ENCODE measurements at places on chromosomes 13 and 19. TPM values are rescaled to one million over a fixed set of nuclear protein-coding genes. Genes with fewer than 3 reads are reported as not detected.

DNA sequence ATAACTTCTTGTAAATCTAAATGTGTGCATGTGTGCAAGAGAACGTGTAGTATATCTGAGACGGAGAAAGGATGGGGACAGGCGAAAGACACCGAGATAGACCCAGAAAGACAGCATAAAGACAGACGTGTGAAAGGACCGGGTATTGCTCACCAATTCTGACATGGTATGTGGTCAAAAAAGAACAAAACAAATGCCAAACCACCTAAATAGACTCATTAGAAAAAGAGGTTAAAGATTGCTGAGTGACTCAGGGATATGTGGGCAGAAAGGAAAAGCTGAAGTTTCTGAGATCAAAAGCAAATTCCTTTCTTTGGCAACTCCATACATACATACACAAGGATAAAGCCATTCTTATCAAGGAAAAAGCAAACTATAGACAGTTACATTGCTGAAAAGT, 179.7 kb upstream of the TSC22D1 start:
- no peak for DNase-seq

DNA sequence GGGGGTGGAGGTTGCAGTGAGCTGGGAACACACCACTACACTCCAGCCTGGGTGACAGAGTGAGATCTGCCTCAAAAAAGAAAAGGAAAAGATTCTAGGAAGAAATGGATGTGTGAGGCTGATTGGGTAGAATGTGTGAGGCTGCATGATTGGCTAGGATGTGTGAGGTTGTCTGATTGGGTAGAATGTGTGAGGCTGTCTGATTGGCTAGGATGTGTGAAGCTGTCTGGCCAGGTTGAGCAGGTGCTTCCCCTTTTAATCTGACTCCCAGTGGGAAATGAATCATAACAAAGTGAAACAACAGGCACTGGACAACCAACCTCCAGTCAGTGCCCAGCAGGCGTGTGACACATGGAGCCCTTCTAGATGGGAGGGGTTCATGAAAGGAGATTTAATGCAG, 14.7 kb downstream of the C13orf46 start:
- no peak for DNase-seq

Gene CPB2
- not detected for total RNA-seq

DNA sequence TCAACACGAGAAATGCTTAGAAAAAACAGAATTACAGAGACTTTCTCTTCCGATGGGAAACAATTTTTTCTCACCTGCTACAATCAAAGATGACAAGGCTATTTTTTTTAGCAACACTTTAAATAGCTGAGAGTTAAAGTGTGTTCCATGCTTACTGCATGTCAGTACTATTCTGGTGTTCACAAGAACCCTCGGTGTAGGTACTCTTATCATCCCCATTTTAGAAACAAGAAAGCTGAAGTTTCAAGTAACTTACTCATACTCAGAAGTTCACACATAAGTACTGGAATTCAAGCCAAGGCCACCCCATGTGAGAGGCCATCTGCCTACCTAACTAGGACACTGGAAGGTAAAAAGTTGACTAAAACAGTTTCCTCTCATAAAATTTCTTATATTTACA, 9.0 kb upstream of the TNFRSF19 start:
- DNase-seq, result no peak

GRCh38 chr13:25771202-25771601, 280.6 kb downstream of the SHISA2 start:
- no peak for DNase-seq

DNA sequence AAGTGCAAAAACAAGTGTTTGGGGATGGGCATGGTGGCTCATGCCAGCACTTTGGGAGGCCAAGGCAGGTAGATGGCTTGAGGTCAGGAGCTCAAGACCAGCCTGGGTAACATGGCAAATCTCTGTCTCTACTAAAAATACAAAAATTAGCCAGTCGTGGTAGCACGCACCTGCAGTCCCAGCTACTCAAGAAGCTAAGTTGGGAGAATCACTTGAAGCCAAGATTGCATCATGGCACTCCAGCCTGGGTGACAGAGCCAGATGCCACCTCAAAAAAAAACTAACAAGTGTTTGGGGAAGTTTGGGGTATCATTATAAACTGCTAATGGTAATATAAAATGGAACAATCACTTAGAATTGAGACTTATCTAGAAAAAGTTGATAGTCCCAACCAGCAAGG, 24.6 kb downstream of the XPO4 start:
- DNase-seq, result no peak

Gene KCNN1
- 0.13 TPM for total RNA-seq

Gene PPM1N
- total RNA-seq, result 2.5 TPM
